PC-9 (cell line): ENCODE measurements at places on chromosomes 4 and X.

GRCh38 chr4:6873792-6874461 lies 35.7 kb upstream of the TBC1D14 start:
- no peak for DNase-seq

GRCh38 chr4:154450966-154451365 lies 40.6 kb downstream of the DCHS2 start:
- DNase-seq, result no peak

GRCh38 chr4:1763550-1764080 lies 29.5 kb upstream of the FGFR3 start:
- no peak for DNase-seq

DNA sequence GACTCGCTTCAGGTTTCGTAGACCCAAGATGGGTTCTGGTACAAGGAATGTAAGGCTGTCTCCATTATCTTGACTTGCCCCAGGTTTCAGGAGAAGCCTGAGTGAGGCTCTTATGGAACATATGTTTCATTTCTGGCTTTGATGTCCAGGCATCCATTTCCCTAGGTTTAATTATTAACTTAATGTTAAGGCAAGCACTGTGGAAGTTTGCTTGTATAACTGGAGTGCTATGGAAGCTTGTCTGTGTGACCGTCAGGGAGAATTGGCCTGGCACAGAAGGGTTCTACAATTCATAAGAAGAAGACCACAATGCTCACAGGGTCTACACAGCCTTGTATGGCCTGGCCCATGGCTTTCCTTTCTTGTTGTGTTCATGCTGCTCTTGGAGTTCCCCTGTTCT lies 47.2 kb upstream of the PPP1R2C start:
- no peak for DNase-seq

- DNase-seq, result no peak
Measured at GRCh38 chrX:66098162-66098561, 58.3 kb upstream of the VSIG4 start.

DNA sequence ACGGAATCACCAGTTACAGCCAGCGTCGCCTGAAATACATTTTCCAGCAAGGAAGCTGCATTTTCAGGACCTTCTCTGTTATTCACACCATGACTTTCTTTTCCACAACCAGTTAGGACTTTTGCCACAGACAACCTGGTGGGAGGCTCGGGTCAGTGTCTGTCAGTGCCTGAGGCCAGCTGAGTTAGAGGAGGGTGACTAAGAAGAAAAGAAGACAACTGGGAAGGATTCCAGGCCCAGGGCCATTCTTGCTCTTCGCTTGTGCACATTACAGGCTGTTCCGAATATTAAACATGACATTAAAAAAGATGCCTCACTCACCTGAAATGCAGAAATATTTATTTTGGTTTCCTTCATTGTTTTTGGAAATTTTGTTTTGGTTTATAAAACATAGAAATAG lies 21.4 kb upstream of the CENPU start:
- DNase-seq, result no peak

DNA sequence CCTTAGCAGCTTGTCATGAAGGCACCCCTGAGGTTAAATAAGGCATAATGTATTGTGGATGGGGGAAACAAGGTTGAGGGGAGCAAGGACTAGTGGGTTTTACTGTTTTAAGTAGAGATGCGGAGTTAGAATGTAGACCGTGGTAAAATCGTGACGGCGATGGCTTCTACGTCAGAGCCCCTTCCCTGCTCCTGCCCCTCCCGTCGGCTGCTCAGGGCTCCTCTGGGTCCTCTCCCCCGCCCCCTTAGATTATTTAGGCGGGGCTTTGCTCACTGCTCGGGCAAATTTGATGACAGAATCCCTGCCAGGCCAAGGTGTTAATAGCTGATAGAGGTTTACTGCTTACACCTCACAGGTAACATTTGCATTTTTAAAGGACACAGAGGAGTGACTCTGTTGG lies 2.3 kb downstream of the FRMPD3 start:
- DNase-seq, result no peak

DNA sequence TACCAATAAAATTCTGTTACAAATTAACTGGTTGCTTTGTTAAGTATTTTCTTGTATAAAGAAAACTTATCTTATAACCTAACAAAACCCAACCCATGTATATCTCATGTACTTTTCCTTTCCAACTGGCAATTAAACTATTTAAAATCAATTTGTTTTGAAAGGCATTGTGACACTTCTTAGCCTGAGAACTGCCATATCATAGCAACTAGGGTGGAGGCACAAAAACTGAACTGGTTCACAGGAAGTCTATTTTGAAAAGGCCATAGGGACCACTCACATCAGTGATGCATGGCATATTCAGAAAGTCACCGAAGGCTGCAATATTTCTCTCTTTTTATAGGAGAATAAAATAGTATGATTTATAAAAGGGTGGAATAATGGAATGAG lies 40.5 kb upstream of the ARSJ start:
- no peak for DNase-seq

DNA sequence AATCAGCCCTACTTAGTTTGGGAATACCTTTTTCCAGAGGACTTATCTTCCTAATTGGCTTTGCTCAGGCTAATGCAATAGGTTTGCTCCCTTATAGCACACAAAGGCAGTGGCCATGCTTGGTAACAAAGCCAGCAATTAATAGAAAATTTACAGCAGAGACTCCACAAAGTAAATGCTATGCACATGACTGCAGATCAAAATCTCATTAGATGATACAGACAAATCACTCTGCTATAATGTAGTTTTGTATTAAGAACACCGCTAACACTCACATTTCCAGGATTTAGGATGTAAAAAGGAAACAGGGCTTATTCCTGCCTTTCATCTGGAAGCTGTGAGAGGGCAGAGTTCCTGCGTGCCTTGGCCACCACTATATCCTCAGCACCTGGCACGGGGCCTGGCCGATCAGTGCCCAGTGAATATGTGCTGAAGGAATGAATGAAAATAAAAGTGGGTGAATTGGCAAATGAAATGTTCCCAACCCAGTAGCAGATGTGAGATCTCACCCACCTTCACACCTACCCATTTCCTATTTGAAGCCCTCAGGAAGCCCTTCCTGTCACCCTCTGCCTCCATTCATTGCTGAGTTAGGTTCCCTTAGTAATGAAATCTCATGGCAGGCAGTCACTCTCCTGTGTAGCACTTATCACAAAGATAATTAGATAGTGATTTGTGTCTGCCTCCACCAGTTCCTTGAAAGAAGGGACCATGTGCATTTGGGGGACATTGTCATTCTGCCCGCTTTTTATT lies 5.1 kb downstream of the SEPTIN6 start:
- DNase-seq, result no peak

DNA sequence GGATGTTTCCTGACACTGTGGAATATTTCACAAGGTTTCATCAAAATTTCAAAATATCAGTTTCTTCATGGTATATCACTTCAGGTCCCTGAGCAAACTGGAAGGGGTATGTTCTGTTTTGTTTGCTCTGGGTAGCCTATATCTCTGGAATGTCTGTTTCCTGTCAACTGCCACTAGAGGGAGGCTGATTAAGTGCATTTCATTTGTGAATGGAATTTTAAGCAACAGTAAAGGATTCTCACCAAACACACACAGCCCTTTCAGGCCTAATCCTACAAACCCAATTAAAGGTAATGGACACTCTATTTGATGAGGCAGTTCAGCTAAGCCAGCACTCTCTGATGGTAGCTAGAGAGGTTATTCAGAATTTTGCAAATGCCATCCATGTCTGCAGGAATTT lies 307.1 kb downstream of the TEX13A start:
- no peak for DNase-seq

DNA sequence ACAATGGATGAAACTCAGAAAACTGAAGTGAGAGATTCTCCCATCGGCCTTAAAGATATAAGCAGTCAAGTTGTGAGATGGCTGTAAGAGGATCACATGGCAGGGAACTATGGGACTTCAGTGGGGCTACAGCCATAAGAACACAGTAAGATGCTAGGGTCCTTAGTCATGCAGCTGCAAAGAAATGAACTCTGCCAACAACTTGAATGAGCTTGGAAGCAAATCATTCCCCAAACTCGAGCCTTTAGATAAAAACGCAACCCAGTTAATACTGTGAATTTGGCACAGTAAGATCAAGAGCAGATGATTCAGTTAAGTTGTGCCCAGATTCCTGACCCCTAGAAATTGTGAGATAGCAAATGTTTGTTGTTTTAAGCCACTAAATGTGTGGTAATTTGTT lies 117.3 kb downstream of the FAM13A start:
- DNase-seq, result no peak

DNA sequence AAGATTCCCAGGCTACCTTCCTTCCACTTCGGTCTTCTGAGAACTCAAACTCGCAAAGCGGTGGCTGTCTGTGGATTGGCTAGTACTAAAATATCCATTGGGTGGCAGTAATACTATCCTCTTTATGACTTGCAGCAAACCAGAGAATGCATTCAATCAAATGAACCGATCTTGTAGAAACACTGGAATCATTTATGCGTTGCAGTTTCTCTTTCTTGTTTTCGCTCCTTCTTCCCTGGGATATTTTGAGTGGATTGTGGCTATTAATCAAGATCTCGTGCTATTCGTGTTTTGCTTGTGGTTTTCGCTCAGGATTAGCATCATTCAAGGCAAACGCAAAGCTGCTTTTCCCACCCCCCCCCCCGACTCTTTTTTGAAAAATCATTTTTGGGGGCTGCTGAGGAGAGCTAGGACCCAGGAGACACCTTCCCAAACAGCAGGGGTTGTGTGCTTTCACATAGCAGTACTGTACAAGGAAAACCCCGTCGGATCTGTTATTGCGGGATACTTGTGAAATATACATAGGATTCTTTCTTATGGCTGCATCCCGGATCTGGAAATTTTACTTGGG lies at the start of gene IL1RAPL1:
IL1RAPL1 (plus strand) TSS at position 466 of the 571 bp plus-strand sequence.
- no peak for DNase-seq

DNA sequence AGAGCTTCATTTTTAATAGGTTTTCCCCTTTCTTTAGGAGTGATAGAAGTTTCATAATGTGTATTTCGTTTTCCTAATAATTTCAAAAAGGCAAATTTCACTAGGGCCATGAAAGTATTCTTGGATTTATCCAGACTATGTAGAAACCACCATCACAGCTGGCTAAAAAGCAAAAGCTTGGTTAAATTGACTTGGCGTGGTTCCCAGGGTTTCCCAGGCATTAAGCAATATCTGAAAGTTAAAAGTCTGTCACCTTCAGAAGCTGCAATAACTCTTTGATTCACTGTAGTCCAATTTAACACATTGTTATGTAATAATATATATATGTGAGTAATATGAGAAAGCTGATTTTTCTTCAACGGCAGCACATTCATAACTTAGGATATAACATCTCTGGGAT lies 38.3 kb downstream of the NDNF start:
- DNase-seq, result no peak

- no peak for DNase-seq
Measured at GRCh38 chr4:85756938-85757337, 282.0 kb downstream of the ARHGAP24 start.

DNA sequence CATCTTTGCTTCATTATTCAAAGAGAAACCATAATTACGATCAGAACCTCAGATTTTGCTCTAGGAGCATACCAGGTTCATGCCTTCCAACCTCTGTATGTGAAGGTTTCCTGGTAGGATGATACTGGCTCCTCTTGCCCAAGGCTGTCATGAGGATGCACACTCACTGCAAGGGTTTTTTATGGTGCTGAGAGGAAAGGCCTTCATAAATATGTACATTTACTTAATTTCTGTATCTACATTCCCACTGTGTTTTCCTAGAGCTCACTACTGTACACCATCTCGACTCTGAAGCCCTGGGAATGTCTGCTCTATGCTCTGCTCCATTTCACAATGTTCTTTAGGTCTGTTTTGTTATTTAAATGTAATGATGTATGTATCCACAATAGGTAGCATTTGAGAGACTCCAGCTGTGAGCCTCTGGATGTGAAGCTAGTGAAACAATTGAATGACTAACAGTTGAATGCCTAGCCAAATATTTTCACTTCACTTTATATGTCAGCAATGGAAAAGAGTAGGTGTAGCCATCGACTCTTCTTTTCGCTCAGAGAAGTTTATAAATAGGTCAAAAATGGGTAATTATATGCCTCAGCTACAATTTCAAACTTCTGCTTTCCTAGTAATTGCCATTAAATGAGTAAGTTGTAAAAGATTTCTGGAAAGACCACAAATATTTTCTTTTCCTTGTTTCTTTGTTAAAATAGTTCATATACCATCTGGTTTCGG lies 228.0 kb downstream of the PALLD start:
- no peak for DNase-seq

DNA sequence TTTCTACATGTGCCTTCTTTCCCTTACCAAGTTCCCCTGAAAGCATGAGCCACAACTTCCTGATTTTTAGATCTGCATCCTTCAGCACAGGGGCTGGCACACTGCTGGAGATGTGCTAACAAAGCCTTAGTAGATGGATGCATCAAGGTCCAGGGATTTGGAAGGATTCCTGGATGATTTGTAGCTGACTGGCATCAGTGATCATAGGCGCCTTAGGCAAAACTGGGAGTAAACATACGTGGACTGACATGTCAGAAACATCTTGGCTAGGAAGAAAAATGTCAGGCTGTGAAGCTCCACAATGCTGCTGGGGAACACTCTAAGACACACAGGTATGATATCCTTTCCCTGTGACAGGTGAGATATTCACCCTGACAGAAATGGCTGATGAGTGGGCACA lies 156.4 kb downstream of the AMELX start:
- no peak for DNase-seq

- no peak for DNase-seq
Measured at GRCh38 chr4:181376058-181376457, 867.1 kb upstream of the TENM3 start.

DNA sequence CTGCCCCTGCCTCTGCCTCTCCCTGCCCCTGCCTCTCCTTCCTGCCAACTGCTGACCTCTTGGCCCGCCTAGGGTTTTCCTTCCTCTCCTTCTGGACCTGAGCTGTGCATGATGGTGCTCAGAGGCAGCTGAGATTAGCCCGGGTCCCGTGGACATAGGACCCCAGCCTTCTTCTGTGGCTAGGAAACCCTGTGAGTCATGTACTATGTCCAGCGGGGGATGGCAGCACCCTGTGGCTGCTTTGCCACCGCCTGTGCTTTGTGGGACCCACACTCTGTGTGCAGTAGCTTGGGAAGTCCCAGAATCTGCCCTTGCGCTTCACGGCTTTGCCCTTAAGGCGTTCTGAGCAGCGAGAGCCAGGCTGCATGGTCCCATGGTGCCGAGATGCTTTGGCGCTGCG lies 105.5 kb upstream of the PSAPL1 start:
- DNase-seq, result no peak

DNA sequence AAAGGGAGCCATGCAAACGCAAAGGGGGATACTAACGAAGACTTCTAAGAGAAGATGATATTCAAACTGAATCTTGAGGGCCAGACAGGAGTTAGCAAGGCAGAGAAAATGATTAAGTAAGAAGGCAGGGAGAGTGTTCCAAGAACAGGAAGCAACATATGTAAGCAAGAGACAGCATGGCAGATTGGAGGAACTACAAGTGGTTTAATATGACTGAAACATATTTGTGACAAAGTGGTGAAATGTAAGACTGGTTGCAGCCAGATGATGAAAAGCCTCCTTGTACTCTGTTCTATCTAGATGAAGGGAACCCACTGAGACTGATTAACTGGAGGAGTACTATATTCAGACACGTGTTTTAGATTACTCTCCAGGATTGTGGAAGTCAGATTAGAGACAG lies 116.6 kb upstream of the DIAPH2 start:
- DNase-seq, result no peak
